ENCODE measurements at places on chromosomes 3 and 15. TPM values are rescaled to one million over a fixed set of nuclear protein-coding genes. Genes with fewer than 3 reads are reported as not detected.

MINAR1 gene
- total RNA-seq = 0.37 TPM

TRH gene
- not detected for total RNA-seq

PARP15 gene
- 28.6 TPM for total RNA-seq

FSIP1 gene
- 0.58 TPM for total RNA-seq

SATB1 gene
- 962 TPM for total RNA-seq

LINGO1 gene
- total RNA-seq = not detected

DGKG gene
- total RNA-seq = 1.0 TPM

SPG21 gene
- 52.2 TPM for total RNA-seq

GRCh38 chr15:77476995-77477394, 56.3 kb downstream of the HMG20A start:
- DNase-seq = no peak
- H3K4me1 ChIP-seq = peaks cover 11% of the 10 kb centered on the region
- no peak overlapping the region for H3K4me3 ChIP-seq
- H3K27ac ChIP-seq = no peak overlapping the region
- H3K36me3 ChIP-seq = peaks cover 2% of the 10 kb centered on the region

- peaks cover 2% of the 10 kb centered on the region for H3K36me3 ChIP-seq
- no peak overlapping the region for H3K27ac ChIP-seq
- H3K4me3 ChIP-seq = no peak overlapping the region
Observed at GRCh38 chr3:112200317-112200666, 67.2 kb upstream of the GCSAM start.

DNA sequence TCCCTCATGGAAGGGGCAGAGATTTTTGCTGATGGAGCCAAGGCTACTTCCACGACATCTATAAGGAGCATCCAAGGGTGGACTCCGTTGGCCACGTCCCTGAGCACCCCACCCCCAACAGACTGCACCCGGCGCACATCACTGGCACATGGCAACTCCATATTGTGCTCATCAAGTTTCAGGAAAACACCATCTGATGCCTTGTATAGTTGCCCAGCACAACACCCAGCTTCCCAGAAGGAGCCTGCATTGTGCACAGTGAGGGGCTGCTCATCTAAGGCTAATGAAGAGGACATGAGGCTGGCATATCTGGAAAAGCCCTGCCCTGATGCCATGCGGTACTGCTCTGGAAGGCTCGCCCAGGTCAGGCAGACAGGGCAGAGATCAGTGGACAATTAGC, 15.0 kb upstream of the CACNA2D2 start:
- no peak overlapping the region for H3K27ac ChIP-seq
- peaks cover 12% of the 10 kb centered on the region for H3K4me1 ChIP-seq
- H3K27me3 ChIP-seq = peaks cover 14% of the 10 kb centered on the region
- H3K4me3 ChIP-seq = no peak overlapping the region
- H3K36me3 ChIP-seq = no peaks in the 10 kb centered on the region

DNA sequence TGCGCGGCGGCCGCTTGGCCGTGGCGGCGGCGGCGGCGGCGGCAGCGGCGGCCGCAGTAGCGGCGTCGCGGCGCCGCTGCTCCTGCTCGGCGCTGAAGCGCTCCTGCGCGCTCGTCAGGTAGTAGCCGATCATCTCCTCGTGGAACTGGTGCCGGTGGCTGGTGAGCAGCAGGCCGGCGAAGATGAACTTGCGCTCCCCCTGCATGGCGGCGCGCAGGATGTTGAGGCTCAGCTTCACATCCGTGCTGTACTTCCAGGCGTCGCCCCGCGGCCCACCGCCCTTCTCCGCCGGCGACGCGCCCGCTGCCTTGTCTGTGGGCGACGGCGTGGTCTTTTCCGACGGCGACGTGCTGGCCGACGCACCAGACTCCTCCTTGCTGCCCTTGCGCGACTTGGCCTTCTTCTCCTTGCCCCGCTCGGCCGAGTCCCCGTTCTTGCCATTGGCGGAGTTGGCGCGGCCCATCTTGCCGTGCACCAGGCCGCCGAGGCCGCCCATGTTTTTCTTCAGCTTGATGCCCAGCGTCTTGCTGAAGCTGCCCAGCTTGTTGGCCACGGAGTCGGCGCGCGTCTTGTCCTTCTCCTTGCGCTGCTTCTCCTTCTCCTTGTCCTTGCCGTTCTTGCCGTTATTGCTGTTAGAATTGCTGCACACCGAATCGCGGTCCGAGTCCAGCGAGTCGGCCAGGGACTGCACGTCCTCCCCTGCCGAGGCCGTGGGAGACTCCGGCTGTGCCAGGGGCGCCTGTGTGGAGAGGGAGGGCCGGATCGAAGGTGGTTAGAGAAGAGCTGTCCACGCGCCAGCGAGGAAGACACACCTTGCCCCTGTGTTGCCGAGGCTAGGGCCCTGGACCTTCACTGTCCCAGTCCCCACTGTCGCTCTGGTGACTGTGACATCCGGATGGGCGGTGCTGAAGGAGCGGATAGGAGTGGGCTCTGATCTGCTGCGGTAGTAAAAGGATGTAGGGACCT, 157.6 kb downstream of the KLF13 start:
- peak; percentile 54 for DNase-seq
- H3K27ac ChIP-seq = peak overlapping the region; percentile 85
- peak overlapping the region; percentile 89 for H3K4me3 ChIP-seq

GRCh38 chr3:58260733-58261132, 23.1 kb downstream of the ABHD6 start:
- no peak for DNase-seq
- no peak overlapping the region for H3K27ac ChIP-seq
- H3K36me3 ChIP-seq = peaks cover 1% of the 10 kb centered on the region
- no peak overlapping the region for H3K4me3 ChIP-seq
- peaks cover 16% of the 10 kb centered on the region for H3K4me1 ChIP-seq

- H3K36me3 ChIP-seq = peaks cover 6% of the 10 kb centered on the region
- H3K4me1 ChIP-seq = no peaks in the 10 kb centered on the region
- no peak for DNase-seq
- no peak overlapping the region for H3K27ac ChIP-seq
Observed at GRCh38 chr3:46228260-46229242, 13.7 kb upstream of the CCR3 start.

DNA sequence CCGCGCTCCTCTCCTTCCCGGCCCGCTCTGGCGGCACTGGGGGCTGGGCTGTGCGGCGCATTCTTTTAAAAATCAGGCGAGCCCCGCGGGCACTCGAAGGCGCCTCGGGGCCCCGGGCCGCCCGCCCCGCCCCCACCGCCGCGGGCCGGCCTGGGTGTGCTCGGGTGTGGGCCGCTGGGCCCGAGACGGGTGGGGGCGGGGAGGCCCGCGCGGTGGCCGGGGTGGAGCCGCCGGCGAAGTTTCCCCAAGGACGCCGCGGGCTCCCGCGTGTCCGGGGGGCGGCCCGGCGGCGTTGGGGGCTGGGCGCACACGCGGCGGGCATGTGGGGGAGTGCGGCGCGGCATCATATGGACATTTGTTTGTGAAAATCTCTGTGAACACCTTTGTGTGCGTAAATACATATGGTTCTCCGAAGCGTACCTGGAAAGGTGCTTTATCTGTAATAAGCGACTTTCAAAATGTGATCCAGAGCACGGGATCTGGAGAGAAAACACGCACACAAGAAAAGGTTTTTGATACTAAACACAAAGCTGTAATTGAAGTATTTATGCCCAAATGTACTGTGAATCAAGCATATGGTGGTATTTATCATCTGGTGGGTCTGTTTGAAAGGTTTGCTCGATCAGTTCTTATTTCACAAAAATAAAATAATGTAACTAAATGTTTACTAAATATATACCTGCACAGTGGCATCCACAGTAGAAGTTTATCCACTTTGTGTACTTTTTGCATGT, 612 bp upstream of the TBL1XR1 start:
- H3K27me3 ChIP-seq = no peaks in the 10 kb centered on the region
- peak overlapping the region; percentile 84 for H3K27ac ChIP-seq
- H3K4me1 ChIP-seq = peaks cover 54% of the 10 kb centered on the region
- no peak for DNase-seq
- peak overlapping the region; percentile 76 for H3K4me3 ChIP-seq

DNA sequence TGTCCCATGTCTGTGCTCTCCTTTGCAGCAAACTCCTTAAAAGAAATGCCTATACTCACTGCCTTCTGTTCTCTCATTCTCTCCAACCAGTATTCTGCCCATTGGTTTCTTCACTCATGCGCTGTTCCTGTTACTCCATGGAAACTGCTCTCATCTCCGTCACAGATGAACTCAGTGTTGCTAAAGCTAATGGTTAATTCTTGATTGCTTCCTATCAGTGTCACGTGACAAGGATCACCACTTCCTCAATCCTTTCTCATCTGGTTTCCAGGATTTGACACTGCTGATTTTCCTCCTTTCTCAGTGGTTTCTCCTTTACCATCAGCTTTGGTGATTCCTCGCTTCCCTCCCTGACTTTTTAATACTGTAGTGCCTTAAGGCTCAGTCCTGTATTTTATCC, 2.6 kb downstream of the DPH3 start:
- no peak overlapping the region for H3K4me3 ChIP-seq
- peaks cover 21% of the 10 kb centered on the region for H3K4me1 ChIP-seq
- H3K27ac ChIP-seq = no peak overlapping the region
- H3K27me3 ChIP-seq = no peaks in the 10 kb centered on the region

DNA sequence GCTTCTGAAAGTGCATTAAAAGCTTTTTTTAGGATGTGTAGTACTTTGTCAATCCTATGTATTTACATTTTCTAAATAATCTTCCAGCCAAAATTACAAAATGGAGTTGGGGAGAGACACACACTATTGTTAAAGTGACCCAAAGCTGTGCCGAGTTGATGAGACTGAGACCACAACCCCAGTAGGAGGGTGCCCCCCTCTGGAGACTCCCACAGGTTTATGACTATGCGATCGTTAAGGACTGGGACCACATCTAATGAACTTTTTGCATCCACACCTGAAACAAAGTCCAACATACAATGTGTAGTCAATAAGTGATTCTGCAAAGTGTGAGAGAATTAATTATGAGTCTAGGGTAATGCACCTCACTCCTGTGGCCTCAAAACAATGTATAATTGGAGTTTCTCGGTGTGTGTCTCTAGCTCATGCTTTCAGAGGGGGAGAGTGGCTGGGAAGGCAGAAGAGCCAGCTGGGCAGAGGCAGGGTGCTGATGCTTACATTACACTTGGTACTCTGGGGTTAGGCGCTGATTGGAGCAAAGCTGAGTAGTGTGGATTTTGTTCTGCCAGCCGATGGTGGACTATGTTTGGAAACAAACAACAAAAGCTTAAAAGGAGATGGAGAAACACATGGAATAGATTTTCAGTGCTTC, 102.8 kb downstream of the KCNH8 start:
- no peak overlapping the region for H3K4me3 ChIP-seq
- no peaks in the 10 kb centered on the region for H3K36me3 ChIP-seq
- no peak overlapping the region for H3K27ac ChIP-seq

GRCh38 chr3:134544316-134544715, 58.5 kb downstream of the CEP63 start:
- no peaks in the 10 kb centered on the region for H3K4me1 ChIP-seq
- no peak for DNase-seq
- peaks cover 10% of the 10 kb centered on the region for H3K36me3 ChIP-seq
- no peak overlapping the region for H3K4me3 ChIP-seq
- no peak overlapping the region for H3K27ac ChIP-seq

DNA sequence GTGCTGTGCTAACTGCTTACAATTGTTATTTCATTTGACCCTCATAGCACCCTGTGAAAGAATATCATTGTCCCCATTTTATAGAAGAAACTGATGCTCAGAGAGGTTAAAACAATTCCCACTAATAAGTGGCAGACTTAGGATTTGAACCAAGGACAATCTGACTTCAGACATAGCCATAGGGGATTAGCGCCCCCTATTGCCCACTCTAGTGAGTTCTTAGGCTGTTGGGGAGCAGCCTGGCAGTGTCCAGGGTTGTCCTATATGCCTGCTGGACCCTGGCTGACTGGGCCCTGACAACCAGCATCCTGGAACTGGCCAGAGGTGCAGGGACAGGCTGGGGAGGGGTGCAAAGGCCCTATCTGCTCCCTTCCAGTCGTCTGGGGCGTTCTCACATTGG, 15.4 kb downstream of the DPH3 start:
- H3K27ac ChIP-seq = no peak overlapping the region
- H3K36me3 ChIP-seq = no peaks in the 10 kb centered on the region
- H3K27me3 ChIP-seq = no peaks in the 10 kb centered on the region
- H3K4me3 ChIP-seq = no peak overlapping the region
- peak; percentile 33 for DNase-seq

GRCh38 chr3:46701181-46701939, at the start of gene TMIE:
TMIE (plus strand) TSS chr3:46701392; CDS start chr3:46701488, 96 bp downstream.
- H3K27me3 ChIP-seq = peaks cover 9% of the 10 kb centered on the region
- peaks cover 18% of the 10 kb centered on the region for H3K4me1 ChIP-seq
- peak; percentile 15 for DNase-seq
- H3K4me3 ChIP-seq = peak within 1 kb of the TSS; percentile 46

- no peak overlapping the region for H3K27ac ChIP-seq
- H3K4me1 ChIP-seq = peaks cover 20% of the 10 kb centered on the region
- peaks cover 23% of the 10 kb centered on the region for H3K27me3 ChIP-seq
- no peak overlapping the region for H3K4me3 ChIP-seq
- DNase-seq = no peak
Observed at GRCh38 chr3:129595544-129596193, 10.8 kb downstream of the PLXND1 start.

DNA sequence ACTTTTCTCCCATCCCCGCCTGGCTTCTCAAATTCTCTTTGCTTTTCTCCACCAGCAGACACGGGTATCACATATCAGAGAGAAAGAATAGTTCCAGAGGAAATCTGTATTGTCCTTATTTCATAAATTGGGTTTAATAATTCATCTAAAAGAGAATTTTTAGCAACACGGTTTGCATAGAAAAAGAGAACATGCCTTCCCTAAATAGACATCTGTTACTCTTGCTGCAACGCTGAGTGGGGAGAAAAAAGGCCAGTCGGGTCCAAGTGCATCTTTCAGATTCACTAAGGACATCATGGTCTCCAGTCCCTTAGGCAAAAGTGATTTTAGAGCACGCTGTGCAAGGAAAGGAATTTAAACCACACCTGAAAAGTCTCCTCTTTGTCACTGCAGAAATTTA, 201.3 kb downstream of the ABHD5 start:
- H3K27me3 ChIP-seq = peaks cover 50% of the 10 kb centered on the region
- H3K27ac ChIP-seq = no peak overlapping the region
- H3K4me3 ChIP-seq = no peak overlapping the region
- DNase-seq = no peak
- peaks cover 4% of the 10 kb centered on the region for H3K4me1 ChIP-seq
- no peaks in the 10 kb centered on the region for H3K36me3 ChIP-seq

- no peak for DNase-seq
- no peaks in the 10 kb centered on the region for H3K4me1 ChIP-seq
- no peaks in the 10 kb centered on the region for H3K27me3 ChIP-seq
- peaks cover 3% of the 10 kb centered on the region for H3K36me3 ChIP-seq
Observed at GRCh38 chr15:89836267-89837133, 21.8 kb upstream of the ANPEP start.

DNA sequence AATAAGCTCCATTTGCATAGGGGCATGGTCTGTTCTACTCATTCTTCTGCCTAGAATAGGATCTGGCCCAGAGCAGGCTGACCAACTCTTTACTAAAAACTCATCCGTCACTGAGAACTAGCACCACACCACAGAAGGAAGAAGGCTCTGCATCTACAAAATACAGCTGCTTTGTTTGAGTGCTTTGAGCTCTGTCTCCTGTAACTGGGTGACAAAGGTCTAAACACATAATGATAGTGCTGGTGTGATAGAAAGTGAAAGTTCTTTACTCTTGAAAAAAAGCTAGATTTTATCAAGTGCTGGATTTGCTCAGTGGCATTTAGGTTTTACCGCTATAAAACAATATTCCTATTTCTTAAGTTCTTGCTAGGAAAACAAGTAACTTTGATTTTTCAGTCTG, 140.7 kb downstream of the FHIT start:
- peaks cover 6% of the 10 kb centered on the region for H3K27me3 ChIP-seq
- no peak overlapping the region for H3K4me3 ChIP-seq
- H3K4me1 ChIP-seq = peaks cover 31% of the 10 kb centered on the region
- H3K36me3 ChIP-seq = peaks cover 2% of the 10 kb centered on the region

- peaks cover 73% of the 10 kb centered on the region for H3K27me3 ChIP-seq
- H3K27ac ChIP-seq = no peak overlapping the region
- peak overlapping the region; percentile 84 for H3K4me3 ChIP-seq
- H3K36me3 ChIP-seq = peaks cover 10% of the 10 kb centered on the region
- H3K4me1 ChIP-seq = peaks cover 85% of the 10 kb centered on the region
- peak; percentile 78 for DNase-seq
Observed at GRCh38 chr15:90660195-90660998, 56.7 kb upstream of the BLM start.
